ENCODE measurements at places on chromosomes 13 and 19.
A peak's percentile ranks its signal among the peaks of the same experiment; 100 is the strongest.

- no peak for DNase-seq
Observed at GRCh38 chr19:48461982-48462655, 6.7 kb downstream of the KCNJ14 start.

DNA sequence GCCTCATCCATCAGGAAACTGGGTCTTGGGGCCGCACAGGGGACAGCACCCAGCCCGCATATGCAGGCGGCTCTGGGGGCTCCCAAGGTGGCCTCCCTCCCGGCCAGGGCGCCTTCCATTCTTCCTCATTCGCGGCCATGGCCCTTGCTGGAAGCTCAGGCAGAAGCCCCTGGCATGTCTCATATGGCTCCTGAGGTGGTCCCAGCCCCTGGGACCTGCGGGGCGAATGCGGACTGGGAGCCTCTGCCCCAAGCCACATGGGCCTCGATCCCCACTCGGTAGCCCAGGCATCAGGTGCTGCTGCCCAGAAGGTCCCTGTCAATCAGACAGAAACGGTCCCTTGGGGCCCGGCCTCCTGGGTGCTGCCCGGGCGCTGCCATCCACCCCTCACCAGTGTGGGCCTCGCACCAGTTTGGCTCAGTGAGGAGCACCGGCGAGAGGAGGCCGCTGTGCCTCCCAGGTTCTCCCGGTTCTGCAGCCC, 301.6 kb downstream of the TEX29 start:
- no peak for DNase-seq

- DNase-seq = no peak
Observed at GRCh38 chr13:37072024-37072423, 12.5 kb upstream of the SUPT20H start.

- DNase-seq = peak; percentile 63
Observed at GRCh38 chr13:44837250-44837649, 152.0 kb downstream of the NUFIP1 start.

DNA sequence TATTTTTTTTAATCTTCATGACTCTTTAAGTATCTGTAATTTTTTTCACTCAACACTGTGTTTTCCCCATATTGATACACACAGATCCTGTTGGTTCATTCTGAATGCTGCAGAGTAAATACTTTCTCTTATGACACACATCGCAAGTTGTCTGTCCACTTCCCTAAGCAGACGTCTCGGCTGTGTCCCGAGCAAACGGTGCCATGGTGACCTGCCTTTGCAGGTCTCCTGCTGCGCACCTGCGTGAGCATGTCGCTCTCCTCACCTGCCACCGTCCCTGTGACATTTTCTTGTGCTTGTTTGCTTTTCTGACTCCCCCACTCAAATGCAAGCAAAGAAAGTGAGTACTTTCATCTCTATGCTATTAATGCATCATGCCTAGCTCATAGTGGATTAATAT, 57.8 kb downstream of the CCDC70 start:
- peak; percentile 14 for DNase-seq

GRCh38 chr19:10748927-10749434, 31.1 kb downstream of the DNM2 start:
- peak; percentile 72 for DNase-seq

- no peak for DNase-seq
Observed at GRCh38 chr19:15562861-15563260, 52.2 kb upstream of the CYP4F8 start.

- DNase-seq = no peak
Observed at GRCh38 chr19:56123266-56123891, 2.3 kb upstream of the ZNF787 start.

GRCh38 chr13:29593605-29594297, 1.7 kb downstream of the SLC7A1 start:
- no peak for DNase-seq

DNA sequence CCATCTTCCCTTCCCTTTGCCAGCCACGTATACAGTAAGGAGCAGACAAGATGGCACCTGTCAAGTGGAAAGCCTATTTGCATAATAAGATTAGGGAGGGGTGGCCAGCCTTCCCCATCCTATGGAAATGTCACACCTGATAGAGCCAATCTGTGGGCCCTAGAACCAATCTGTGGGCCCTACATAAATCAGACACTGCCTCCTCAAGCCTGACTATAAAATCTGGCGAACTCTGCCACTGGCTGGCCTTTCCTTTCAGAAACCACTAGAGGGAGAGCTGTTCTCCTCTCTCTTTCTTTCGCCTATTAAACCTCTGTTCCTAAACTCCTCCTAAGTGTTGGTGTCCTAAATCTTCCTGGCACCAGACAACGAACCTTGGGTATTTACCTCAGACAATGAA, 231.5 kb upstream of the KLHL1 start:
- DNase-seq = peak; percentile 30

- peak; percentile 74 for DNase-seq
Observed at GRCh38 chr19:45075301-45076028, 813 bp downstream of the ZNF296 start.

DNA sequence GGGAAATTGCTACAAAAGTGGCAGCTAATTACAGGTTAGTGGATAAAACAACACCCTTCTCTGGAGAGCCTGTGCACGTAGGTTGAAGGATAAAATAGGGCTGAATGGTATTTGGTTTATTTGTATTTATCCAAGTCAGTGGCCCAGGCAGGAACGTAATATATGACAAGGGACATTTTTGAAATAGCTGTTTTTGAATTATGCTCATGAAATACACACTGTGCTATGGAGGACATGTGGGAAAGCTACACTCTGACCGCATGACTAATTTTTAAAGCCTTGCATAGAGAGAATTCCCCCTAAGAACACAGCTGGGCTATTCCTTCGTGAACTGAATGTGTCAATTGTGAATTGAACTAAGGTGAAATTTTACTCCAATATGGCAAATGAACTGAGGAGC, 292.1 kb upstream of the MAB21L1 start:
- DNase-seq = no peak

DNA sequence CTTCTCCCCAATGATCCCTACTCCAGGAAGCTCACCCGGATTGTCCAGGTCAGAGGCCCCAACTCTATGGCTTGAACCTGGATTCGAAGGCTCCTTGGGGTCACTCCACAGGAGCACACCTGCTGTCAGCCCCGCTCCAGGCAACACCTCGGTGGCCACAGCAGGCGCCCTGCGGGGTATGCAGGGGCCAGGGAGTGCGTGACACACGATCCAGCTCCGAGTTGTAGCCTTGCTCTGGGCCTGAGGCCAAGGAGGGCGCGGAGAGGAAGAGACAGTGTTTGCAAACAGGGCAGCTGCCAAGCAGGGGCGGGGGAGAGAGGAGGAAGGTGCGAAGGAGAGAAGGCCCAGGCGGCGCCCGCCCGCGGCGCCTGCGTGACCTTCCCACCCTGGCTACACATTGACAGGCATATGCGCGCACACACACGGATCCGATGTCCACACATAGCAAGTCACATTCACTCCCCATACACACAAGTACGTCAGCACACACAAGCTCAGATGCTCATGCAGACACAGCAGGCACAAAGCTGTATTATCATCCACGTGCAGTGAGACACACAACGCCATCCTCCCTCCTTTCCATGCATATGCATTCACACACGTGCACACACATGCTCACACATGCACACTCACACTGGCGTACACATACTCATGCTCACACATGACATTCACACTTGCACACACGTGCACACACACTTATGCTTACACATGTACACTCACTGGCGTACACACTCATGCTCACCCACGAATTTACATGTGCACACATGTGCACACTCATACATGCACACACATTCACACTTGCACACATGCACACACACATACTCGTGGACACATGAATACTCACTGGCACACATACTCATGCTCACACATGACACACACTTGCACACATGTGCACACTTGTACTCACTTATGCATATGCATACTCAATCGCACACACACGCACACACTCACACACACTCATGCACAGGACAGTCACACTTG, 10.4 kb downstream of the SBK2 start:
- peak; percentile 35 for DNase-seq

- DNase-seq = no peak
Observed at GRCh38 chr13:22405891-22406290, 735.0 kb downstream of the FGF9 start.

- no peak for DNase-seq
Observed at GRCh38 chr13:46154136-46154801, 27.7 kb downstream of the LCP1 start.

DNA sequence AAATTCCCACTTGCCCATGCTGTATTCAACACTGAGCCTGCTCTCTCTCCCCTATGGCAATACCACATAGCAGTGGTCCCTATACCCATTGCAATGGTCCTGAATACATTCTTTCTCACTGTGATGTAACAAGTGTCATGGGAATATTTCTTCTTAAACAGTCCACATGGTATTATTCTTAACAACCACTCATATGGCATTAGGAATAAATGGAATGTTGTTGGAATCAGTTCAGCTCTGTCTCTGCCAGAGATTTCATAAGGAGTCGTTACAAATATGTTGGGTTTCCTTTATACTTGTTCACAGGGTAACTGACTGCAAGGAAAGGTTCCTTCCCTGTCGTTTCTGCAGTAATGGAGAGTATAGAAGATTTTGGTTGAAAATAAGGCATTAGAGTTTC, 128.3 kb upstream of the SPATA13 start:
- no peak for DNase-seq

DNA sequence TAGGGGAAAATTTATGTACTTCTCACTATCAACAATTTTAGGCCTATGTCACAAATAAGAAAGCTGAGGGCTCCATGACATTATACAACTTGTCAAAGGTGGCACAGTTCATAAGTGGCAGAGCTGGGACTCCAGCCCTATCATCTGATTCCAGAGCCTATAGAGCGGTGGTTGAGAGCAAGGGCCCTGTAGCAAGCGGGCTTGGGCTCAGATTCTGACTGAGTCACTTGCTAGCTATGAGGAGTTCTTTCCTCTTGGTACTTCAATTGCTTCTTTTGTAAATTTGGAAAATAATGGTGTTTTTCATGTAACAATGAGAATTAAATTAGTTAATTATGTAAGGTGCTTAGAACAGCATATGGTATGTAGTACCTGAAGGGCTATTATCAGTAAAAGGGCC, 28.7 kb upstream of the FAM216B start:
- DNase-seq = no peak

DNA sequence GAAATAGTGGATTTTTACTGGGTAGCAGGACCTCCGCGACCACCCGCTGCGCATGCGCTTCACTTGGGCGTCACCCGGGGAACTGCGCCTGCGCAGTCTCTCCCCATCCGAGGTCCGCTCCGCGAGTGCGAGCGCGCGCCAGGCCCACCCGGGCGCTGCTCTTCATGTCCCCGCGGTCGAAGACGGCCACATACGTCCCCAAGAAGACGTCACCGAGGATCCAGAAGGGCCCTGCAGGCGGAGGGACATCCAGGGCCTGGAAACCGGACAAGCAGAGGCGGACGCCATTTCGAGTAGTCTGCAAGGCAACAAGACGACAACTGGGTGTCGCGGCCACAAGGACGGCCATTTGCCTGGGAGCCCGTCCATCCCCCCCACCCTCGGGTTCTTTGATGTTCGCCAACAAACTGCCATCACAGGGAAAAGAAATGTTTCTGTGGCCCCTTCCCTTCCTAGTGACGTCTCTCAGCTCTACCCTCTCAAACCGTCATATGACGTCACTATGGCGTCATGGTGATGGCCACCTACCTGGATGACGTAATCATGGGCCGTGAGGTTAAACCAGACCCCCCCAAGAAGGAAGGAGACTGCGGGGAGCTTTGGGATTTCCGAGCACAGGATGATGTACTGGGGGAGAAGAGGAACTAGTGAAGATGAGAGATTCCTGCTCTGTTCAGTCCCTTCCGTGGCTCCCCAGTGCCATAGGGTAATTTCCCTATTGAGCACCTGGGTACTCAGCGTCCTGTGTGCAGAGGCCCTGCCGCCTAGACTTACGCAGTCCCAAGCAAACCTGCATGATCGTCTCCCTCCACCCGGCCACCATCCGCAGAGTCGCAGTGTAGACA, 6.7 kb downstream of the NAPSA start:
- no peak for DNase-seq

- no peak for DNase-seq
Observed at GRCh38 chr19:13507053-13507611, 853 bp upstream of the CACNA1A start.

GRCh38 chr13:113768018-113768905, 9.2 kb downstream of the TMEM255B start:
- DNase-seq = no peak
